ENCODE measurements at places on chromosomes 6 and 20. TPM values are rescaled to one million over a fixed set of nuclear protein-coding genes. Genes with fewer than 3 reads are reported as not detected.

SULF2 gene
- 37.5 TPM for total RNA-seq

RAET1E gene
- total RNA-seq = not detected

DNA sequence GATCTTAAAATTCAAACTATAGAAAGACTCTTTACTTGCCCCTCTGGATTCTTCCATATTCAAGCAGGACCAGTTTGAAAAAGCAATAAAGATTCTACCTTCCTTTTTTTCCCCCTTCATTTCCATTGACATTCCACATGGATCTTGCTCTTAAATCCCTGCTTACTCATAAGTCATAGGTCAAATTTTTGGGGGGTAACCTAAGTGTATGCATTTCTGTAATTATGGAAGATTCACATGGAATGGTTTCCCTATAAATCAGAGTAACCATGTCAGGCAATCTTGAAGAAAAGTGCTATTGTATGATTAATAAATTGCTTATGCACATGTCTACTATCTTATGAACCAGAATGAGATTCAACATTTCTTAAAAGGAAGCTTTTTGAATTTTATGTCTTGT lies 551.0 kb downstream of the HAO1 start:
- H3K36me3 ChIP-seq = no peaks in the 10 kb centered on the region
- H3K4me1 ChIP-seq = peaks cover 13% of the 10 kb centered on the region
- H3K4me3 ChIP-seq = no peak overlapping the region
- no peak for DNase-seq

OXT gene
- not detected for total RNA-seq

- H3K27me3 ChIP-seq = peaks cover 16% of the 10 kb centered on the region
- H3K4me3 ChIP-seq = no peak overlapping the region
- no peak overlapping the region for H3K27ac ChIP-seq
These were observed 9.4 kb downstream of the MDGA1 start for GRCh38 chr6:37688078-37688850.

ABHD16A gene
- 28.6 TPM for total RNA-seq

DNA sequence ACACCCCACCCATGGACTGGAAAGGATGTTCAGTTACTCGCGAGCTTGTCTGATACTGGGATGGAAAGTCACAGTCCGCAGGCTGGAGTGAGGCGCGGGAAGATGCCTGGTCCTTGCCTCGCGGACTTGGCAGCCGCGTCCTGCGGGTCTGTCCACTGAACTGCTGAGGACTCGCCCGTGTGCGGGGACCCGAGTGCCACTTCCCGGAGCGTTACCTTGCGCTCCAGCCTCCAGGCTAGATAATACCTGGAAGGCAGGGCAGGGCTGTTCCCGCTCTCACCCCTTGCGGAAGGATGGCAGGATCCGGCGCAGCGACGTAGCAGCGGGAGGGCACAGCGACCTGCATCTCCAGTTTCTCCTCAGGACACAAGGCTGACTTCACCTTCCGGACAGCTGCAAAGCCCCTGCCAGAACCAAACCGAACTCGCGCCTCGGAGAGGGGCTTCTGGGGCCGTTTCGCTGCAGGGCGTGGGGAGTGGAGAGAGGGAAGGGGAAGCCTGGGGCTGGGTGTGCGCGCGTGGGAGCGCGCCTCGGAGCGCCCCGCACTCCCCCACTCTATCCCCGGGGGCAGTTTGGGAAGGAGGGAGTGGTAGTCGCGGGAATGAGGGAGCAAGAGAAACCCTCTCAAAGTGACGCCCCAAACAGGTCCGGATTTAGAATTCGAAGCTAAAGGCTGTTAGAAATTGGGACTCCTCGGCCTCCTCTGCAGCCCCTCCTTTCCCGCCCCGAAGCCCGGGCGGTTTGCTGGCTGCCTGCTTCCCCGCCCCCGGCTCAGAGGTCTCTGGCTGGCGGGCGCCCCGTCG lies at the start of gene KCNQ5:
Gene KCNQ5, plus strand, starts transcription at position 774 of the 803 bp plus-strand sequence.
- H3K27ac ChIP-seq = no peak within 1 kb of the TSS
- peak; percentile 56 for DNase-seq
- peak within 1 kb of the TSS; percentile 84 for H3K4me3 ChIP-seq
- no peaks in the 10 kb centered on the region for H3K36me3 ChIP-seq

DNA sequence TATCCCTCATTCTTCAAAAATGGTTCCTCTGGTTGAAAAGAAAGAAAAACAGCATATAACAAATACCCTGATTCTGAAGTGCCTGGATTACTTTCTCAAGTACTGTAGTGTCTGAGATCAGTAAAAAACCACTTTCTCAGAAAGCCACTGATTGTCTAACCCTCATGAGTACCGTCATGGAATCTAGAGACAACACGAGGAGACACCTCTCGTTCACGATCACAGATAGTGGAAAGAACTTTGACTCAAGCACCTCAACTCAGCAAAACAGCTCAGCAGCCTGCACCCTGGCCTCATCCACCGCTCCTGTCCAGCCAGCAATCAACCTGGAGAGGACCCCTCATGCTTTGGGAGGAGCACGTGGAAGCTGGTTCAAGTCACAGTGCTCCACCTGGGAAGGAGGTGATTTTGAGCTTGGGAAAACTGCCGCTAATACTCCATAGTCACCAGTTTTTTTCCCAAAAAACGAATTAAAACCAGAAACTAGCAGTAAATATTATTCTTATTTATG lies 1.0 kb downstream of the SCML4 start:
- no peak for DNase-seq
- no peak overlapping the region for H3K27ac ChIP-seq
- H3K36me3 ChIP-seq = no peaks in the 10 kb centered on the region
- H3K27me3 ChIP-seq = no peaks in the 10 kb centered on the region
- H3K4me3 ChIP-seq = no peak overlapping the region
- peaks cover 27% of the 10 kb centered on the region for H3K4me1 ChIP-seq

All from WTC11 (cell line).